ENCODE measurements at places on chromosomes 2 and 18.

DNA sequence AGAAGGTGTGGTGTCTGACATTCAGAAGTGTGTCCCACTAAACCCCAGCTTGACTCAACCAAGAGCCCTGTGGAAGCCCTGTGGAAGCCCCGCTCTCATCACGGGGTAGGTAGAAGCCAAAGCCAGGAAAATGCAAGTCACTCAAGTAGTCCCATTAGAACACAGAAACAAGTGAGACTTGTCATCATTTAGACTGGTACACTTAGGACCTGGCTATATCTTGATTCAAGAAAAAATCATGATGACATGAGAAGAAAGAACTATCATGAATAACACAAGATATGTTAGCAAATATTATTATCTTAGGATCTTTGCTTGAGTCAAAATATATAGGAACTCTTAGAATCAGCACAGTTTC lies 28.2 kb upstream of the SULT1C4 start:
- DNase-seq: no peak

- DNase-seq: no peak
These were observed 1.6 kb upstream of the MAP2 start for GRCh38 chr2:209422191-209422754.

- DNase-seq: no peak
These were observed 4.5 kb upstream of the GPR55 start for GRCh38 chr2:230929381-230930148.

DNA sequence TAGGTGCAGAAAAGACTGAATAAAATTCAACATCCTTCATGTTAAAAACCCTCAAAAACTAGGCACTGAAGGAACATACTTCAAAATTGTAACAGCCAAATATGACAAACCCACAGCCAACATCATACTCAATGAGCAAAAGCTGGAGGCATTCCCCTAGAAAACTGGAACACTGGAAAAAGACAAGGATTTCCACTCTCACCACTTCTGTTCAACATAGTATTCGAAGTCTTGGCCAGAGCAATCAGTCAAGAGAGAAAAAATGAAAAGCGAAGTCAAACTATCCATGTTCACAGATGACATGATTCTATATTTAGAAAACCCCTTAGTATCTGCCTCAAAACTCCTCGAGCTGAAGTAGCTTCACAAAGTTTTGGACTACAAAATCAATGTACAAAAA lies 282.3 kb downstream of the PID1 start:
- DNase-seq: no peak

DNA sequence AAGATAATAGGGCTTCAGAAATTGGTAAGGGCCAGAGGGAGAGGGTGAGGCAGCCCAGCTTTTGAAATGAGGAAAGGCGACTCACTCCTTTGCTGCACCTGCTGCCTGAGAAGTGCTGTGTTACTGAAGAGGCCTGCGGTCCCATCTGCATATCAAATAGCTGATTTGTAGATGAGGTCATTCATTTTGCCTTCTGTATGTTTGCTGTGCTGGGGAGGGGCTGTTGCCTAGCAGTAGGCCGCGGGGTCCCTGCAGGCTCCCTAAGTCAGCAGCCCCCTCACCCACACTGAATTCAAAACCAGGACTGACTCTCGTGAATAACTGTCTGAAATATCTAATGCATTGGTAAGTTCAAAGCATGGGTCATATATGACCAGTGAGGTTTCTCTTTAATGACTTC lies 377.2 kb downstream of the SOX11 start:
- DNase-seq: no peak

DNA sequence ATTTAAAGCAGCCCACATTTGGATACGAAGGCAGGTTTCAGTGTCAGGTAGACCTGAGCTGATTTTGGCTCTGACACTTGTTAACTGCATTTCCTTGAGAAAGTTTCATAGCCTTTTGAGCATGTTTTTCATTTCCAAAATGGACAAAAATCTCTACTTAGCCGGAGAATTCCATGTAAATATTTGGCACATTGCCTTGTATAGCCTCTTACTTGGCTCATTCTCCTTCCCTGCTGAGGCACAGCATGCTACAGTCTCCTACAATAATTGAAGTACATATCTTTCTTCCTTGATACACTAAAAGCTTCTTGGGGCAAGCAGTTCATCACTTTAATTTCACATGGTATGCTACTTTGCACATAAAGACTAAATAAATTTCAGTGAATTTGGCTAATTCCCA lies 772.2 kb upstream of the CHAC2 start:
- DNase-seq: no peak

GRCh38 chr2:30382995-30383394 lies 64.1 kb upstream of the LCLAT1 start:
- no peak for DNase-seq

- DNase-seq: no peak
These were observed 3.1 kb upstream of the SP5 start for GRCh38 chr2:170711774-170712652.

DNA sequence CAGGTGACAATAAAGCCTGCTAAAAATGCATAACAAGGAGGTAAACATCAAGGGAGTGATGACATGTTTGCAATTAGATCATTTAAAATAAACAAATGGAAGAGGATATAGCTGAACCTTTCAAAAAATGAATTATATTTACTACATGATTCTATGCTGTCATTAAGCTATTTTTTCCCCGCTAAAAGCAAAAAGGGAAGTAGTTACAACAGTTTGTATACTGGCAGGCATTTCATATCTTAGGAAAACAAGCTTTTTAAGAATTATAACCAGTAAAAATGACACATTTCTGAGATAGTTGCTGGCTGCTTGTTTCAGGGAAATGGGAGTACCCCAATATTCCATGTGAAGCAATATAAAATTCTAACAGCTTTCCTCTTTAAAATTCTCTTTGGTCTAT lies 89.1 kb upstream of the ITGB6 start:
- no peak for DNase-seq

DNA sequence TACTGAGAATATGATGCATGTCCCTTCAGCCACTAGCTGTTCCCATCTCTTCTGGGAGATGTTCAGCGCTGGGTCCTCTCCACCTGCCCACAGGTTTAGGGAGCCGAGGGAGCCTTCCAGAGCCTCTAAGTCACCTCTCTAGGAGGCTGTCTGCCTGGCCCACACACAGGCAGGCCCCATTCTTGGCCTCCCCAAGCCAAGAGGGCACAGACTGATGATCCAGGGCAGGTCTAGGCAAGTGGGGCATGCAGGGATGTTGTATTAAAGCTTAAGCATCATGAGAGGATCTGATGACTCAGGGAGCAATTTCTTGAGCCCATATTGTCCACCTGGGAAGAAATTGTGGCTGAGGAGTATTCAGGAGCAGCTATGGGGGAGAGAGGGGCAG lies 19.9 kb downstream of the TMSB10 start:
- DNase-seq: no peak
